ENCODE measurements at places on chromosomes 3 and 15.

DNA sequence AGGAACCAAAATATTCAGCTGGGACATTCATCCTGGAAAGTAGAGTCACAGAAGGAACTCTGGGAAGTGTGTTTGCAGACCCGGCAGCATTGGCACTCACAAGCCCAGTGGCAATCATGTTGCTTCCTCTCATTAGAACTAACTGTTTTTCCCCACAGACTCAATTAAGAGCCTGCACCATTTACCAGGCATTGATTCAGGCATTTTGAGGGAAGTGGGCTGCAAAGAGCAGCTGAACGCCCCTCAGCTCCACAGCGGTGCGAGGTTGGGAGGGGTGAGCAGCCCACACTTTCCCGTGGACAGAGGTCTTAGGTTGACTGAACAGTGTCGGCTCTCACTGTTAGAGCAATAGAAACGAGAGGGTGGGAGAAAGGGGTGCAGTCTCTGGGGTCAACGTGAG is 143.8 kb downstream of the STT3B start:
- no peak for DNase-seq

GRCh38 chr3:122868322-122868721 is 73.5 kb downstream of the SLC49A4 start:
- no peak for DNase-seq

GRCh38 chr15:38660738-38661137 is 96.1 kb upstream of the RASGRP1 start:
- no peak for DNase-seq

DNA sequence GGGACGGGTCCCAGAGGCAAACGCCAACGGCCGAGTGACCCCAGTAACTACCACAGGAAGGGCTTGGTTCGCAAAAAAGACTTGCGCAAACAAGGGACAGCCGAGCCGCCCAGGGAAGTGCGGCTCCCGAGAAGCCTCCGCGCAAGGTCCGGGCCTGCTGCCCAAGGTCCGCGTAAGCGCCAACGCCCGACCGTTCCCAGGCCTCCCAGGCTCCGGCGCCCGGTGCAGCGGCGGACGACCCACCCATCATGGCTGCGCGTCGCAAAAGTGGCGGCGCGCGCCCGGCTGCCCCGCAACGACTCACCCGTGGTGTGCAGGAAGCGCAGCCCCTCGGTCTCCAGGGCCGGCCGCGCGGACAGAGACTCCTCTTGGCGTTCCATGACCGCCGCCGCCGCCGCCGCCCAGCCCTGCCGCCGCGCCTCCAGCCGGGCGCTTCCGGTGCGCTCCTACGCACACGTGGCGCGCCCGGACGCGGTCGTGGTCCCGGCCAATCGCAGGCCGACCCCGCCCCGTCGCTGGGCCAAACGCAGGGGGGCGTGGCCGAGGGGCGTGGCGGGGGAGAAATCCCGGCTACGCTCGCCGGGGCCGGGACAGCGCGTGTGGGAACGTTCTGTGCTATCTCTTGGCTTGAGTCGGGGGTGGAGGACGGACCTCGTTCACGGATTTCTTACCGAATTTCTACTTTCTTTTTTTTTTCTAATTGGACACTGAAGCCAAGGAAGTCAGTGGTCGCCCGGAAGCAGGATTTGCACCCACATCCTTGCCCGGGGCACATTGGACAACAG is at the start of gene SELENOS:
TSS of gene SELENOS (minus strand) at position 448 of the 785 bp plus-strand sequence. CDS start at position 380, 68 bp downstream.
- DNase-seq = peak; percentile 91

GRCh38 chr3:25938566-25939325 is 148.9 kb downstream of the OXSM start:
- no peak for DNase-seq

GRCh38 chr3:153397794-153398193 is 235.8 kb downstream of the RAP2B start:
- DNase-seq = no peak

- DNase-seq = no peak
These were observed 666.6 kb upstream of the UBE2E2 start for GRCh38 chr3:22536541-22536940.

Data from MCF 10A (cell line).